Right kidney (tissue), 9 donors: ENCODE measurements at places on chromosomes 2 and 18.

- no peak for DNase-seq
Measured at GRCh38 chr2:48728840-48729239, 26.7 kb downstream of the LHCGR start.

GRCh38 chr2:230906471-230907230 lies 18.4 kb downstream of the GPR55 start:
- no peak for DNase-seq

- DNase-seq: no peak
Measured at GRCh38 chr18:56869189-56869777, 218.1 kb downstream of the WDR7 start.

DNA sequence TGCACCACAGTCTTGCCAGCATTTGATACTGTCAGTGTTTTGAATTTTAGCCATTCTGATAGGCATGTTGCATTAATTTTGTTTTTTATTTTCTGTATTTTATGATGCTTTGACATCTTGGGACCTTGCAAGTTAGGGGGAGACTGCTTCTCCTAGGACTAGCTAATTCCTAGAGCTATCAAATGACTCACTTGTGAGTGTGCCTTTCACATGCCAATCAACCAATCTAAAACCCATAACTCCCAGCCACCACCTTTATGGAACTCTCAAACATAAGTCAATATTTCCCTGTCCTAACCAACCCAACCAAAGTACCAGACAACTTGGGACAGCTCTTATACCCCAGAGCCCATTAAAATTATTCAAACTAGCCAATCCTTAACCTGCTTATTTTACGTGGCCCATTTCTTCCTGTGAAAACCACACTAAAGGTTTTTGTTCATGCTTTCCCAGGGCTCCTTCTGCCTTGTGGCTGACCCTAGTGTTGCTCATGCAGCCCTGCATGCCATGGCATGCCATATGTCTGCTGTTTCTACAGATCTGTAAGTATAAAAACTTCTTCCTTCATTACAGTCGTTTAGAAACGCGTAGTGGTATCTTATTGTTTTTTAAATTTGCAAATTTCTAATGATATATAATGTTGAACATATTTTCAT lies 230.1 kb downstream of the GPD2 start:
- no peak for DNase-seq

- no peak for DNase-seq
Measured at GRCh38 chr2:46171996-46172546, 125.1 kb upstream of the EPAS1 start.

DNA sequence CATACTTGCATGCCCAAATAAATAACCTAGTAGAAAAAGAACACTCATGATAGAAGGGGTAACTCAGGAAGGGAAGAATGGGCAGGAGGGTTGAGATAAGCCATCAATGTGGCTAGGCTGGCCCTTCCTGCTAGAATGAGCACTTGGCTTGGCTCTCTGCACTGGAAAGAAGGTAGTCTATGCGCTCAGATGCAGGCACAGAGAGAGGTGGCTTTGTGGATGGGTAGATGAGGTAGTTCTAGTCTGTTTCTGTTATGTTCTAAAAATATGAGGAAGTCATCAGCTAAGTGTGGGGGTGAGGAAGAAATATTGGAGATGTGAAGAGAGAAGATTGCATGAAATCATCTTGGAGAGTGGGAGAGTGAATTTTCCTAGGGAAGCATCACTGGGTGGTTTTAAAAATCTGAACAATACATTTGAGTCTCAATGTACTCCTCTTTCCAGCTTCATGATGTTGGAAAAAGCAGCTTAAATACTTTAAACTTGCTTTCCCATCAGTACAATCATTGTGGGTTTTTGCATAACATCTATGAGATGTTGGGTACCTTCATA lies 357.1 kb downstream of the CNTNAP5 start:
- DNase-seq: no peak
